Hypothalamus (tissue), 51 donors: ENCODE measurements at places on chromosomes 1 and 21.
A peak's percentile ranks its signal among the peaks of the same experiment; 100 is the strongest.

DNA sequence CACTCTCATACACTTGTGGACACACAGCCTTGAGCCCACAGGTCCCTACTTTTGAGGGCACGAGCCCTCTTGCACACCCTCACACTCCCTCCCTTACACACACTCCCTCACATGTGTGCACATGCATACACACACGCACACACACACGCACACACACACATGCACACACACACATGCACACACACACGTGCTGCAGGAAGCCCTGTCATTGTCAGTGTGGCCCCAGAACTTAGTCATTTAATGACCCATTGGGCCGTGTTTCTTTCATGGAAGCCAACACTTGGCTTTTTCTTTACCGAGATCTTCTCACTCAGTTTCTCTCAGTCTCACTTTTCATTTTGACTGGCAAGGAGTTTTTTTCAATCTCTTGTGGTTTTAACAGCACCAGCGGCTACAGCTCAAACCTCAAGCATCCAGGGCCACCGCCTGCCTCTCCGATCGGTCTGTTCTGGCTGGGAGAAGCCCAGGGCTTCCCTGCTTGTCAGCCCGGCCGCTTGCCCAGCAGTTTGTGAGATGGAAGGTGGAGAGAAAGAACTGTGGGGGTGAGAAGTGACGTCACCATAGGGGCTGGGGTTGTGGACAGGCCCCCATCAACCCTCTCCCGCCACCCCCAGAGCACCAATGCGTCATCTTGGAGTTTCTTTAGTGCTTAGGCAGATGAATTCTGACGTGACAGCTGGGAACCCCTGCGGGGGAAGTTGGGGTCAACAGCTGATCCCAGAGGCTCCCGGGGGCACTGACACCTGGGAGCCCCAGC lies 15.8 kb upstream of the TNFRSF8 start:
- no peak for DNase-seq

DNA sequence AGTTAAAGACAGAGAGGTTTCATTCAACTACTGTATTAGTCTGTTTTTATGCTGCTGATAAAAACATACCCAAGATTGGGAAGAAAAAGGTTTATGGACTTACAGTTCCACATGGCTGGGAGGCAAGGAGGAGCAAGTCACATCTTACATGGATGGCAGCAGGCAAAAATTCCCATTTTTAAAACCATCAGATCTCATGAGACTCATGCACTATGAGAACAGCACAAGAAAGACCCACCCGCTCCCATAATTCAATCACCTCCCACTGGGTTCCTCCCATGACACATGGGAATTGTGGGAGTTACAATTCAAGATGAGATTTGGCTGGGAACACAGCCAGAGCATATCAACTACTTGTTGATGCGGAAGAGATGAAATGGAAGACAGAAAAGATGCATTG lies 9.2 kb downstream of the GPR161 start:
- no peak for DNase-seq

- no peak for DNase-seq
Measured at GRCh38 chr1:201153474-201154388, 543 bp downstream of the TMEM9 start.

DNA sequence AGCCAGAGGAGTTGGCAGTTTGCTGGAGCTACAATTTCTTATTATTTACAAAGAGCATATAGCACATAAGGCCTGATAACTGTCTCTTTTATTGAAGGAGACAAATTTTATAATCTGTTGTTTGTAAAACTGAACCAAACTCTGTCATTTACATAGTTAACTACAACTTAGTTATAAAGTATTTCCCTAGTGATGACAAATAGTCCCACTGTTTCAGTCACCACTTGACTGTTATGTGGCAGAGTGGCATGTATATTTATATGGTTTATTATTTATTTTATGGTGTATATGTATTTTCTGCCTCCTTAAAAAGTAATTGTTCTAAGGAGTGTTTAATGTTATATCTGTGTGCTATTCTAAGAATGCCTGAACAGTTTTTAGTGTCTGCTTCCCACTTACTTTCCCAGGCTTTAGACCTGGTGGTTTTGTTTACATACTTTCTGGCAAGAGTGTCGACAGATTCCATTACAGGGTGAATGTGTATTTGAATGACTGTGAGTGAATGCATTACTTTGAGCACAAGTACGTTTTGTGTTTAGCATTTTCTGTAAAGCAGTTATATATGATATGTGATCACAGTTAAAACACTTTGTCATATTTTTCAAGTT lies 10.0 kb downstream of the TSEN15 start:
- no peak for DNase-seq

DNA sequence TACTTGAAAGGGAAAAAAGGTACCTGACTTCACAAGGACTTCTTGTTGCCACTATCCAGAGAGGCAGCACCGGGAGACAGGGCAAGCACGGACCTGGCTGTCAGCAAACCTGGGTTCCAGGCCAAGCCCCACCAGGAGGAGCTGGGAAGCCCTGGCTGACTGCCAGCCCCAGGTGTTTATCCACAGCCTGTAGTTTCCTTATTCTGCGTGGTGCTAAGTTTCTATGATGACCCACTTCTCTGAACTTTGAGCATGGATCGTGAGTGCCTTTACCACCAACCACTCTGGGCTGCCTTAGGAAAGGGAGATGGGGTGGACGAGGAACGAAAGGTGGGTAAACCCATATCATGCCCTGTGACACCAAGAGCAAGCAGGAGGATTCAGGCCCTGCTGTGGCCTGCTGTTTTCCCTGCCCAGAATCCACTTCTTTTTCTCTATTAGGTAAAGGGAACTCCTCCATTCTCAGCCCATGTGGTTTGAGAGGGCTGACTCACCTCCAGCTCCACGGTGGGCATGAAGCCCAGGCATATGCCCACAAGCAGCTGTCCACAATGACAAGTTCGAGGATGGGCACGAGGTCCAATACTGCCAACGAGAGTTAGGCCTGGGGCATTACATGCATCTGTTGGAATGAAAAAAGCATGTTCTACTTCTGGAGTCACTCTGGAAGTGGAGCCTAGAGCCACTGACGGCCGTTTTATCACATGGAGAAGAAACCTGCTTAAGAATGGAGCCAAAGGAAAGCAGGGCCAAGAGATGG lies 20.3 kb downstream of the TSPAN2 start:
- DNase-seq, result no peak

DNA sequence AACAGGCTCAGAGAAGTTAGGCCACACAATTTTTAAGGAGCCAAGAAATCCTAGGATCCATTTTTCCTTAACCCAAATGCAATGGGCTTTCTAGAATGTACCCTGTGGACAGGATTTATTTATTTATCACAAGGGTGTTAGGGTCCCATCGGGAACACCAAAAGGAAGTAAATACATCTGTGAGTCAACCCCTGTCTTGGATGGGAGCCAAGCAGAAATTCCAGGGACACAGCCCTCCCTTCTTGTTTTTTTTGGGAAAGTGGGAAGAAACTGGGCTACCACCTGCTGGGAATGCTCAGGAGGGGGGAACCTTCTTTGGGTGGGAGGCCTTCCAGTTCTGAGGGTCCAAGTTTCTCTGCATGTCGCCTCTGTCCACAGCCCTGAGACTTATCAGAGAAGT lies 1.3 kb downstream of the CRNN start:
- DNase-seq, result no peak

GRCh38 chr1:119371815-119372214 lies 3.2 kb downstream of the HAO2 start:
- DNase-seq, result no peak

DNA sequence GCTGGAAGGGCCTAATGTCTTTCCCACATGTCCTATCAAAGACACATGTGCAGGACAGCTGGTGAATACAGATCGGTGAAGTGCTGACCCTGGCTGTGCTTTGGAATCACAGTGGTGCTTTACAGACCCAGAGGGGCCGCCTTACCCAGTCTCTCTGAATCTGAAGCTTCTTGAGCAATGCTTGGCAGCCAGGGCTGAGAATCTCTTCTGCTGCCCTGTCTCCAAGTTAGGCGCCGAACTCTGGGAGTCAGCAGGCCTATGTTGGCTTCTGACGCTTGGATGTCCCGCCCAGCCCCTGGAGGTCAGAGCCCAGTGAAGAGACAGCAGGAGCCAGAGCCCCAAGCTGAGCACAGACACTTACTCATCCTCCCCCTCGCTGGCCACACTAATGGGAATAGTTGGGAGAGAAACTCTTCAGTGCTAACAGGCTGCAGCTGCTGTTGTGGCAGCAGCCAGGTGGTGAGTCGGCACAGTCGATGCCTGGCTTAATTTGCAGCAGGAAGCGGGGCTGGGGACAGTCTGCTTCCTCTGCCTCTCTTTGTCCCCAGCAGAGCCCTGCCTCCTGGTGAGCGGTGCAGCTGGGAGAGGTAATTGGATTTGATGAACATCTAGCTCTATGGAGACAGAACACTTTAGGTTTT lies 68.1 kb downstream of the URB2 start:
- peak; percentile 9 for DNase-seq

DNA sequence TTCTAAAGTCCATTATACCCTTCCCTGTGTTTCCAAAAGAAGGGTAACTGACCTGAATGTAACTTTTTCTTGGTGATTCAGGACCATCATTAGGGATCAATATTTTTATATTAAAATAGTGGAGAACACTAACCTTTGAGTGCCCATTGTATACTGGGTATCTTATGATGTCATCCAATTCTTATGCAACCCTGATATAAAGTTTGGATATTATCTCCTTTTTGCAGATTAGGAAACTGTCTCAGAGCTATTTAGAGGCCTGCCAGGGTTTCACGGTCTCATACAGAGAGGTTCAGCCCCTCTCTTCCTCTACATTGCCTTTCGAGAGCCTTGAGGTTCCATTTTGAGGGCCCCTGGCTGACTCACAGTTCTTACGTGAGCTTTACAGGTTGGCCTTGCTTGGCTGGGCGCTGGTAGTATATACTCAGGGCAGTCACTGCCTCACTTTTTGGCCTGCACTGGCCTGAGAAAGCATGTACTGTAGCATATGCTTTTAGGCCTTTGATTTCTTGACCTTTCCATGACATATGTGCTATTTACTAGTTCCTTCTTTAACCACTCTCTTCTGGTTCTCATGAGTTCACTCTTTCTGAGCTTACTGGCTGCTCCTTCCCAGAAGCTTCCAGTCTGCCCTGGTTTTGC lies 15.7 kb upstream of the FOXO6 start:
- no peak for DNase-seq
